Stromal cell of bone marrow (primary cell): ENCODE measurements at places on chromosomes 5 and 9.

- DNase-seq: peak; percentile 41
Measured at GRCh38 chr9:20981486-20981885, 50.0 kb downstream of the HACD4 start.

- no peak for DNase-seq
Measured at GRCh38 chr9:81377320-81377719, 312.0 kb downstream of the TLE1 start.

- DNase-seq: no peak
Measured at GRCh38 chr5:151253605-151253950, 593 bp downstream of the GM2A start.

DNA sequence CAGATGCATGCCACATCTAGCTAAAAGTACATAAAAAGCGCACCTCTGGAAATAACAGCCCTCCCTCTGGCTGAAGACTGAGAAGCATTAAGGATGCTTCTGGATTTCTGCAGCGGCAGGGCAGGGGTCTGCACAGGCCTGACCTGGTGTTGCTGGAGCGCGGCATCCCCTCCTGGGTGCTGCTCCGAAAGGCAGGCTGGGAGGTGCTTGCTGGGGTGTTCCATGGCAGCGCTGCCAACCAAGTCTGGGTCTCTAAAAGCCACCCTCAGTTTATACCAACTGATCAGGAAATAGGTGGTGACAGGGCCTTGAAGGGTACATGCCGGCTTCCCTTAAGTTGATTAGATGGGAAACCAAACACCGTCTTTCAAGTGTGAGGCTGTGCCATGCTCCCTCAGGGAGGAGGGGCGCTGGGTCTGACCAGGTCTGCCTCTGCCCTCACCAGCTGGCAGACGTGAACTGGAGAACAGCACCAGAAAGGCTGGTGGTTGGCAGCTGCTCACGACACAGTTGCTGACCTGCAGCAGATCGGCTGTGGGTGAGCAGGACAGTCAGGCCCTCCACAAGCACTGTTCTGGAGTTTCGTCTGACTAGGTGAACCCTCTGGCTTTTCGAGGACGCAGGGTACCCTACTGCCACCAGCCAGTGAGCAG lies 81.6 kb downstream of the DAP start:
- no peak for DNase-seq

GRCh38 chr5:173745557-173745956 lies 129.1 kb upstream of the BOD1 start:
- no peak for DNase-seq
